ENCODE measurements at places on chromosomes 5 and 9. TPM values are rescaled to one million over a fixed set of nuclear protein-coding genes. Genes with fewer than 3 reads are reported as not detected.

DNA sequence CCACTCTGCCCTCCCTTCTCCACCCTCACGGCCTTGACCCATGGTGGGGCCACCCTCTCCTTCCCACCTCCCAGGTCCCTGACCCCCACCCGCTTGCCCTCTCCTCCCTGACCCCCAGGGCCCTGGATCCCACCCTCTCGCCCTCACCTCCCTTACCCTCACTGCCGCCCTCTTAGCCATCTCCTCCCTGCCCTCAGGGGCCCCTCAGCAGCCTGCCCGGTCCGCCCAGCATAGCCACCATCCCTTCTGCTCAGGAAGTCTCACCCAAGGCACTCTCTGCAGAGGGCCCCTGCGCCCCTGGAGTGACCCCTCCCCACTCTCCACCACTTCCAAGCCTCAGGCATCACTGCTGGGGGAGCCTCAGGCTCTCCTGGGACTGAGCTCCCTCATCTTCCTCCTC lies 66.3 kb downstream of the MRPL36 start:
- DNase-seq = no peak
- no peaks in the 10 kb centered on the region for H3K36me3 ChIP-seq
- no peaks in the 10 kb centered on the region for H3K27me3 ChIP-seq
- H3K4me1 ChIP-seq = no peaks in the 10 kb centered on the region
- H3K27ac ChIP-seq = no peak overlapping the region

DNA sequence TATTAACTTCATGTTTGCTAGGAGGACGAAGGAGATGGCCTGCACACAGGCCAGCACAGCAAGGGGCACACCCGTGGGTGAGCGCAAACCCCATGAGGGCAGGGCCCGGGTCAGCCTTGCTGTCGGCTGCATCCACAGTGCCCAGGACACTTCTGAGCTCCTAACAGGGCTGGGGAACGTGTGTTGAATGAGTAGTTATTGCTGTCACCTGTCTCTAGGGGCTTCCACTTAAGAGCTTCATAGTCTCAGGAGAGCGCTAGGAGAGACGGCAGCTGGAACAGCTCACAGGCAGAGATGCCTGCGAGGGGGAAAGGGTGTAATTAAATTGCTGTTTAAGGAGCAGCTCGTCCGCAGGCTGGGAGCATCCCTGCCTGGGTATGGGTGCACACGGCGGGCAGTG lies 91.4 kb upstream of the NEURL1B start:
- peaks cover 73% of the 10 kb centered on the region for H3K27me3 ChIP-seq
- no peak overlapping the region for H3K4me3 ChIP-seq
- no peak for DNase-seq

DNA sequence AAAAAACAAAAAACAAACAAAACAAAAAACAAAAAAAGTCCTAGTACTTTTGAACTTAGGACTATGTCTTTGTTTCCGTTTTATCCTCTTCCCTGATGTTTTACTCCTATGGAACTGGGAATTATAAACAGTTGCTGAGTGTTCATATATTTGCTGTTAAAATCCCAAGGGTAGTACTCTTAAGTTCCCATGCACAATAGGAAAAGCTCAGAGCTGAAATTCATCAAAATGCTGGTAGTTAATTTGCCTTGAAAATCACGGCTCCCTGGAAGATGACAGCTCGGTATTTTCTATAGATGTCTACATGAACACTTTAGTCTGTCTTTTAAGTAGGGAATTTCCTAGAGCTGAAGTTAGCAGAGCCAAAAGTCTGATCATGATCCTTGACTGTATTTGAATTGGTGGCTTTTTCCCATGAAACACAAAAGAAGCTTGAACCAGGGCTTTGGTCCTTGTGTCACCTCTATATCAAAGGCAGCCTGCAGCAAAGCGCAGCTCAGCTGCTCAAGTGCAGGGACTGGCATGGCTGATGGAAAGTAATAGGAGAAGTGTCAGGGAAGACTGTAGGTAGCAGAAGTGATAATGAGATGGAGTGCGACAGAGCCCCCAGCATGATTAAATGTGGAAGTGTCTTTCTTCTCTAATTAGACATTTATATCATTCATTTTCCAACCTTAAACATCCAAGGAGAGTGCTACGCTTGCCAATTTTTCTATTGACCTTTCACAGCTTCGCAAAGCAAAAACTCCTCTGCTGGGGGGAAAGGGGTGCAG lies 310.9 kb downstream of the TRIM36 start:
- H3K36me3 ChIP-seq = no peaks in the 10 kb centered on the region
- H3K27me3 ChIP-seq = no peaks in the 10 kb centered on the region
- no peaks in the 10 kb centered on the region for H3K4me1 ChIP-seq
- no peak overlapping the region for H3K4me3 ChIP-seq
- DNase-seq = no peak

DNA sequence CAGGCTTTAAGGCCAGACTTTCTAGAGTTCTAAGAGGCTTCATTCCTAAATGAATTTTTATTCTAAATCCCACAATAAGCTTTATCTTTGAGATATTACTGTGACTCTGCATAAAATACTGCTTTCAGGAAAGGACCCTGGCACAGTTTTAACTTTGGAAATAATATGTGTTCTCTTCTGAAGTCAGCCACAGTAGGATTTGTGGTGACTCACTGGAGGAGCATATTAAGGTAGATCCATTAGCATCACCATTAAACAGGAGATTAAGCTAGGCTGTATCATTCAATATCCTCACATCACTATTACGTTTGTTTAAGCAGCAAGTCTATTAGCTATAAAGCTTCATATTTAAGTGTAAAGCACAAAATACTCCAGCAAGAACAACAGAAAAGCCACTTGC lies 186.1 kb upstream of the IZUMO3 start:
- no peaks in the 10 kb centered on the region for H3K36me3 ChIP-seq
- H3K4me1 ChIP-seq = no peaks in the 10 kb centered on the region
- DNase-seq = no peak
- no peak overlapping the region for H3K4me3 ChIP-seq
- H3K27me3 ChIP-seq = no peaks in the 10 kb centered on the region
- no peak overlapping the region for H3K27ac ChIP-seq

Gene LPAR1
- total RNA-seq = 260 TPM

GRCh38 chr5:17232405-17232804 lies 15.0 kb downstream of the BASP1 start:
- no peak overlapping the region for H3K27ac ChIP-seq
- H3K27me3 ChIP-seq = no peaks in the 10 kb centered on the region
- no peak for DNase-seq

Gene SHC3
- 13.9 TPM for total RNA-seq

Gene CD14
- total RNA-seq = 0.18 TPM

DNA sequence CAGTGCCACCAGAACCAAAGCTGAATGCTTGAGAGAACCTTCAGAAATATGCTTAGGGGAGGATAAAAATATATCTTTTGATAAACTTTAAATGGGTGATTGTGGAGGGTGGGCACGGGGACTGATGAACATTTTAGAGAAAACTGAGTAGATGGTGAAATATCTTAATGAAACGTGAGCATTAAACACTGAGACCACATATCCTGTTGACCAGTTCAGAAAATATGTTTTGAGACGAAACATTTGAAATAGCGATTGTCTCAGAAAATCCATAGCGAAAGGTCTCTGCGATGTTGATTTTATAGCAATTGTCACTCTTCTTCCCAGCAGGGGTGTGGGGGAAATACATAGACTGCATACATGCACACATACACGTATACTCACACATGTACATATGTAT lies 231.0 kb downstream of the ESM1 start:
- H3K4me1 ChIP-seq = peaks cover 28% of the 10 kb centered on the region
- DNase-seq = peak; percentile 68
- H3K27me3 ChIP-seq = no peaks in the 10 kb centered on the region
- peak overlapping the region; percentile 94 for H3K27ac ChIP-seq

DNA sequence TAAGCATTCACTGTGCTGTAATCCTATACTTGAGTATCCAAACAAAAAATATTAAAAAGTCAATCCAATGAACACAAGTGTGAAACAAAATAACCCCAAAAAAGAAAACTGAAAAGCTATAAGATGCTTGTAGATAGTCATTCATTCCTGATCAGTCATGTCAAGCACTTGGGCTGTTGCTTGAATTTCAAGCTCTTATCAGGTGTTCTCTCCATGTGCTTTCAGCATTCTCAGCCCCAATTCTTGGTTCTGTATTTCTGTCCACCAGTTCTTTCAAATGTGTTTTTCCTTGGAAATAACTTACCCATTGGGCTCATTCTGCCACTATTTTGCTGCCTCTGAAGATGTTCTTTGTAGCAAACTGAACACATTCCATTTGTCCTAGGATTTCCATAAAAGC lies 4.7 kb downstream of the ZFAND5 start:
- H3K27me3 ChIP-seq = no peaks in the 10 kb centered on the region
- H3K4me1 ChIP-seq = peaks cover 15% of the 10 kb centered on the region
- peaks cover 33% of the 10 kb centered on the region for H3K36me3 ChIP-seq
- no peak overlapping the region for H3K27ac ChIP-seq

GRCh38 chr5:143662020-143662419 lies 149.9 kb upstream of the HMHB1 start:
- H3K4me1 ChIP-seq = no peaks in the 10 kb centered on the region
- DNase-seq = peak; percentile 19
- H3K27me3 ChIP-seq = no peaks in the 10 kb centered on the region
- H3K4me3 ChIP-seq = no peak overlapping the region

Gene PLAC8L1
- not detected for total RNA-seq

GRCh38 chr5:143913008-143913752 lies 101.2 kb downstream of the HMHB1 start:
- H3K4me1 ChIP-seq = no peaks in the 10 kb centered on the region
- no peak overlapping the region for H3K27ac ChIP-seq
- no peaks in the 10 kb centered on the region for H3K36me3 ChIP-seq
- H3K27me3 ChIP-seq = no peaks in the 10 kb centered on the region
- peak; percentile 91 for DNase-seq

- H3K27me3 ChIP-seq = no peaks in the 10 kb centered on the region
- H3K4me1 ChIP-seq = no peaks in the 10 kb centered on the region
- no peaks in the 10 kb centered on the region for H3K36me3 ChIP-seq
- H3K4me3 ChIP-seq = no peak overlapping the region
Measured at GRCh38 chr5:158998793-158999325, 100.9 kb downstream of the EBF1 start.
